ENCODE measurements at places on chromosomes 4 and X. TPM values are rescaled to one million over a fixed set of nuclear protein-coding genes. Genes with fewer than 3 reads are reported as not detected.
A peak's percentile ranks its signal among the peaks of the same experiment; 100 is the strongest.

Gene SLC49A3
- total RNA-seq = 37.1 TPM

Gene SEC31A
- 189 TPM for total RNA-seq

Gene GYPB
- total RNA-seq = not detected

Gene HAND2
- 0.44 TPM for total RNA-seq

Gene TCEANC
- 5.0 TPM for total RNA-seq

Gene GPR50
- not detected for total RNA-seq

Gene SLC16A2
- 10.7 TPM for total RNA-seq

Gene CXCL3
- 10.0 TPM for total RNA-seq

DNA sequence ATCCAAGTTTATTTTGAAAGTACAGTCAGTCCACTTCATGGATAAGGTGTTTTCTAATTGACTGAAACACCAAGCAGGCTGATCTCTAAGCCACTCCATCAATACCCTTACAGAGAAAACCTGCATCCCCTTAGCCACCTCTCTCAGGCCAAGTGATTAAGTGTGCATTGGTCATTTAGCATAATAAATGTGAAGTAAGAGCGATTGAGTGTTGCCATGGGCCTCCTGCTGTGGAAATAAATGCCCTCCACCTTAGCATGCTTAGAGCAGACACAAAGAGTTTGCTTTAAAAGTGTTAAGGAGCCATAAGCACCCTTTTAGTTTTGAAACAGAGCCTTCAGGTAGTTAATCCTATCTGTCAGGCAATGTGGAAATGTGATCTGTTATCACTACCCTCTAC is 386.5 kb downstream of the GPAT3 start:
- no peaks in the 10 kb centered on the region for H3K36me3 ChIP-seq
- no peaks in the 10 kb centered on the region for H3K4me1 ChIP-seq
- H3K4me3 ChIP-seq = no peak overlapping the region
- no peak overlapping the region for H3K27ac ChIP-seq

- no peak overlapping the region for H3K4me3 ChIP-seq
- H3K27ac ChIP-seq = no peak overlapping the region
- no peaks in the 10 kb centered on the region for H3K4me1 ChIP-seq
- no peaks in the 10 kb centered on the region for H3K27me3 ChIP-seq
- H3K36me3 ChIP-seq = no peaks in the 10 kb centered on the region
Measured at GRCh38 chr4:13920111-13920875, 292.8 kb upstream of the BOD1L1 start.

DNA sequence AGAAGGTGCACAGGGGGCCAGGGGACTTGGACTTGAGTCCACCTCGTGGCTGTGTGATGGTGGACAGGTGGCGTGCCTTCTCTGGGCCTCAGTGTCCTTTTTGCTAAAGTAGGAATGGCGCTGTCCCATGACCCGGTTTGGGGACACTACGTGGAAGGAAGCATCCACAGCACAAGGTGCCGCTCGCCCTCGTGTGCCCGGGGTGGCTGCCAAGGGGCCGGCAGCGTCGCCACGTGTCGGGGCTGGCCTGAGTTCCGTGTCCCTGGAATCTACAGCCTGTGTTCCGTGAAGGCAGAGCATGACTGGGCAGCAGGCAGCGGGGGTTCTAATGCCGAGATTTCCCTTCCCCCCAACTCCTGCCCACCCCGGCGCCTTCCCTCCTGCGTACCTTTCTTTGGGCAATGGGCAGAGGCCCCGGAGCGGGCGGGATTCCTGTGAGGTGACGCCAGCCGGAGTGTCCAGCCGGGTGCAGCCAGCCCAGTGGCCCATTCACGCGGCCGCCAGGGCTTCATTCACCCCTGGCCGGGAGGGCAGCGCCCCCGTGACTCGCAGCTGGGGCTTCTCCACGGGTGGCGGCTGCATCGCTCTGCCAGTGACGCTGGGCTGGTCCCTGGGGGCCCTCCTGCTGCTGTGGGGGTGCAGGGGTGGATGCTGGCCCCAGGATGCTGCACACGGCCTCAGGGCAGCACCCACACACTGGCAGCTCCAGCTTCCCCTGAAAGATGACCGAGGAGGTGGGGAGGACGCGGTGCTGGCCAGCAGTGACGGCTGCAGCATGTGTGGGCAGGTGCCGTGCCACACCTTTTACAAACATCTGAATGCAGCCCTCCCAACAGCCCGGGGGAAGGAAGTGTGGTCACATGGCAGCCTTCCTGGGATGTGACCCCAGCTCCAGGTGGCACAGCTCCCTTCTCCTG is 21.2 kb downstream of the DOK7 start:
- H3K36me3 ChIP-seq = no peaks in the 10 kb centered on the region
- no peak overlapping the region for H3K4me3 ChIP-seq
- DNase-seq = peak; percentile 88
- peaks cover 25% of the 10 kb centered on the region for H3K4me1 ChIP-seq
- no peak overlapping the region for H3K27ac ChIP-seq
- H3K27me3 ChIP-seq = no peaks in the 10 kb centered on the region

GRCh38 chr4:32771491-32771890 is 2051.3 kb downstream of the PCDH7 start:
- H3K27ac ChIP-seq = no peak overlapping the region
- no peaks in the 10 kb centered on the region for H3K27me3 ChIP-seq
- H3K36me3 ChIP-seq = no peaks in the 10 kb centered on the region
- H3K4me1 ChIP-seq = no peaks in the 10 kb centered on the region

GRCh38 chr4:52861879-52862616 is at the start of gene RASL11B:
RASL11B (plus strand) TSS chr4:52862317; CDS start chr4:52862508, 191 bp downstream.
- H3K4me1 ChIP-seq = peaks cover 24% of the 10 kb centered on the region
- no peaks in the 10 kb centered on the region for H3K36me3 ChIP-seq

DNA sequence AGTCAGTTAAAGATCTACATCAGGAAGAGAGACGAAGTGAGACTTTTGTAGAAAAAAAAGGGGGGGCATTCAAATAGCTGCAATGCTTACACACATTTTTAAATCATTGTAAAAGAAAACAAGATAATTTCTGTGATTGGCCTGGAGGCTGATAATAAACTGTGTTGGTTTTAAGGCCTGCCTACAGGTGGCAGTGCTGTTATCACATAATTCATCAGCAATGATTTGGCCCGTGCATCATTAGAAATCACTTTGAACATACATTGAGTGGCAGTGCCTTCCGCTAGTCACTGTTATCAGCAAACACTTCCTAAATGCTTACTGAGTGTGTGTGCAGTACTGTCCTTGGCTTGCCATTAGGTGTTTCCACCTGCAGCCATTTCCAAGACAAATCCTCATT is 831.9 kb downstream of the TRIML1 start:
- H3K36me3 ChIP-seq = no peaks in the 10 kb centered on the region
- no peaks in the 10 kb centered on the region for H3K4me1 ChIP-seq
- H3K4me3 ChIP-seq = no peak overlapping the region
- H3K27me3 ChIP-seq = no peaks in the 10 kb centered on the region
- H3K27ac ChIP-seq = no peak overlapping the region

GRCh38 chr4:91502365-91502764 is 801.4 kb upstream of the GRID2 start:
- H3K36me3 ChIP-seq = no peaks in the 10 kb centered on the region
- DNase-seq = no peak
- no peak overlapping the region for H3K27ac ChIP-seq

- no peak overlapping the region for H3K4me3 ChIP-seq
- H3K4me1 ChIP-seq = no peaks in the 10 kb centered on the region
- H3K27ac ChIP-seq = no peak overlapping the region
- no peak for DNase-seq
Measured at GRCh38 chr4:181671672-181672071, 571.5 kb upstream of the TENM3 start.

- H3K36me3 ChIP-seq = no peaks in the 10 kb centered on the region
- no peak overlapping the region for H3K4me3 ChIP-seq
- H3K27me3 ChIP-seq = no peaks in the 10 kb centered on the region
- no peak for DNase-seq
Measured at GRCh38 chr4:108881190-108881589, 118.3 kb upstream of the ETNPPL start.

- H3K4me1 ChIP-seq = no peaks in the 10 kb centered on the region
- no peak overlapping the region for H3K4me3 ChIP-seq
- no peaks in the 10 kb centered on the region for H3K27me3 ChIP-seq
Measured at GRCh38 chr4:78510681-78511080, 40.9 kb upstream of the ANXA3 start.

GRCh38 chrX:11664211-11665167 is 1.2 kb downstream of the ARHGAP6 start:
- H3K27ac ChIP-seq = no peak overlapping the region
- peak; percentile 44 for DNase-seq
- peak overlapping the region; percentile 47 for H3K4me3 ChIP-seq
- no peaks in the 10 kb centered on the region for H3K4me1 ChIP-seq

DNA sequence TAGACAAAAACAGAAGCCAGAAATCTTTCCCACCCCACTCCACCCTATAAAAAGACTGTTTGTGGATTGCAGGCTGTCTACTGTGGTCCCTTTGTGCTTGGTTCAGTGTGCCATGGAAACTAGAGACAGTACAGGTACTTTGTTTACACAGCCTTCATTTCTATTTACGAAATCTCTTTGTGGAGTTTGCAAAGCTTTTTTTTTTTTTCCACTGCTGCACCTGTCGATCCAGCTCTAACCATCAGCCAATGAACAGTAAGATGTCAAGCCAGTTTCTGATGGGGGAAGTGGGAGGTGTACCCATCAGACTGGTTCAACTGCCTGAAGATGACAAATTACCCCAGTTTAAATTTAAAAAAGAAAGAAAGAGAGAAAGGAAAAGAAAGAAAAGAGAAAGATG is 20.2 kb upstream of the LRBA start:
- no peaks in the 10 kb centered on the region for H3K27me3 ChIP-seq
- H3K27ac ChIP-seq = peak overlapping the region; percentile 33
- DNase-seq = no peak
- no peak overlapping the region for H3K4me3 ChIP-seq
- no peaks in the 10 kb centered on the region for H3K4me1 ChIP-seq
- H3K36me3 ChIP-seq = no peaks in the 10 kb centered on the region

DNA sequence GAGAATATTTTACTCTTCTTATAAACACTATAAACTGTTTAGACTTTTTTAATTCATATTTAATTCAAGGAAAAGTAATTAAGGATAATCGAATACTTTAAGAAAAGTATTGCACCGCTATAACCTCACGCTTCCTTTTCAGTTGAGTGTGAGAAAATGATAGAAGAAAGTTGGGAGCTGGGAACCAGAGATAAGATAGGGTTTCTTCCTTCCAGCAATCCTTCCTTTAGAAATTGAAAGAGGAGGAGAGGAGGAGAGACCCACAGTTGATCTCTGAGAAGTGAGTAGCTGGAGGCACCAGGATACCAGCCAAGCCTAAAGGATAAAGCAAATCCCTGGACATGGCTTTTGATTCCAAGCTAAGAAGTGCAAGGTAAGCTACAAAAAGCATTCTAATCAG is 242.3 kb upstream of the NOCT start:
- H3K27me3 ChIP-seq = no peaks in the 10 kb centered on the region
- H3K27ac ChIP-seq = no peak overlapping the region
- H3K36me3 ChIP-seq = no peaks in the 10 kb centered on the region
- H3K4me3 ChIP-seq = no peak overlapping the region
- DNase-seq = no peak

GRCh38 chr4:30904588-30904987 is 184.4 kb downstream of the PCDH7 start:
- H3K27ac ChIP-seq = no peak overlapping the region
- H3K4me3 ChIP-seq = no peak overlapping the region
- no peak for DNase-seq
- H3K4me1 ChIP-seq = no peaks in the 10 kb centered on the region

GRCh38 chrX:24410514-24411189 is 50.2 kb downstream of the SUPT20HL1 start:
- H3K27me3 ChIP-seq = no peaks in the 10 kb centered on the region
- DNase-seq = no peak
- no peak overlapping the region for H3K4me3 ChIP-seq
- no peaks in the 10 kb centered on the region for H3K4me1 ChIP-seq
- no peak overlapping the region for H3K27ac ChIP-seq
- H3K36me3 ChIP-seq = no peaks in the 10 kb centered on the region

GRCh38 chr4:149264093-149264733 is 551.4 kb downstream of the IQCM start:
- H3K27me3 ChIP-seq = no peaks in the 10 kb centered on the region
- no peak overlapping the region for H3K27ac ChIP-seq
- no peak overlapping the region for H3K4me3 ChIP-seq
- no peak for DNase-seq

DNA sequence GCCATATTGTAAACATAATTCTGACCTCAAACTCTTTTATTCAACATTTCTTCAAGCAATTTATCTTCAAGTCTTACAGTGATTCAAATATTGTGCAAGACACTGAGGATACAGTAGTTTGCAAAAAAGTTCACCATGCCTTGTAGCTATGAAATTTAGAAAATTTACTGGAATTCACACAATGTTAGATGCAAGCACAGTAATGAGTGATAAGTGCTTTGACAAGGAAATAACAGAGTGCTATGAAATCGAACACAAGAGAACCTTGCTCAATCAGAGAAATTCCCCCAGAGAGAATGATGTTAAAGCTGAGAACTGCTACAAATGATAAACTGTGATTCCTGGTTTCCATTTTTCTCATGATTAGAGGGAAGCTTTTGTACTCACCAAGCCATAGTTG is 952.9 kb downstream of the FAT4 start:
- DNase-seq = no peak
- no peaks in the 10 kb centered on the region for H3K4me1 ChIP-seq
- no peak overlapping the region for H3K4me3 ChIP-seq

GRCh38 chr4:165209796-165210195 is 2.4 kb downstream of the KLHL2 start:
- H3K4me1 ChIP-seq = peaks cover 32% of the 10 kb centered on the region
- H3K27me3 ChIP-seq = no peaks in the 10 kb centered on the region
- no peak for DNase-seq
- H3K36me3 ChIP-seq = no peaks in the 10 kb centered on the region
- no peak overlapping the region for H3K27ac ChIP-seq

- no peaks in the 10 kb centered on the region for H3K27me3 ChIP-seq
- H3K4me1 ChIP-seq = peaks cover 3% of the 10 kb centered on the region
- DNase-seq = no peak
- no peak overlapping the region for H3K27ac ChIP-seq
Measured at GRCh38 chrX:54045563-54046228, 1.4 kb upstream of the PHF8 start.

- DNase-seq = no peak
- H3K36me3 ChIP-seq = no peaks in the 10 kb centered on the region
- no peak overlapping the region for H3K4me3 ChIP-seq
- H3K27ac ChIP-seq = no peak overlapping the region
Measured at GRCh38 chr4:156956826-156957368, 14.7 kb downstream of the PDGFC start.

GRCh38 chrX:12304261-12304660 is 166.0 kb downstream of the FRMPD4 start:
- no peak overlapping the region for H3K27ac ChIP-seq
- no peaks in the 10 kb centered on the region for H3K4me1 ChIP-seq
- no peak overlapping the region for H3K4me3 ChIP-seq
- H3K36me3 ChIP-seq = no peaks in the 10 kb centered on the region

DNA sequence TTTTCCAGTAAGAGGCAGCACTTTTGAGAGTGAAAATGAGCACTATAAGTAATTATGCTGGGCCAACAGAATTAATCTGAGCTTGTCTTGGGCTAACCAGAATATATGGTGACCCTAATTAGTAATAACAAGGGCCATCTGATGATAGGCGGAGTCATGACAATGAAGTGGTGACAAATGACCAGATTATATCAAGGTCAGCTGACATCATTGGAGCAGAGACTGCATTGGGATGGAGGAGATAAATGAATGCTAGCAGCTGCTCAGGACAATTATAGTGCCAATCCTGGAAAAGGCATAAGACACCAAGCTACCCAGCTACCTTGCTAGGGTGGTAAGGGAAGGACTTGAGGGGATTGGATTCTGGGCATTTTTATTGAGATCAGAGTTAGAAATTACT is 1548.7 kb downstream of the RPA4 start:
- no peak overlapping the region for H3K4me3 ChIP-seq
- no peaks in the 10 kb centered on the region for H3K27me3 ChIP-seq
- no peaks in the 10 kb centered on the region for H3K4me1 ChIP-seq

Measured in upper lobe of left lung (tissue), 6 donors.